Dermis microvascular lymphatic vessel endothelial cell (primary cell): ENCODE measurements at places on chromosomes 11 and 22.

GRCh38 chr11:22432291-22433093 is 94.3 kb downstream of the SLC17A6 start:
- DNase-seq, result peak; percentile 57

- DNase-seq, result no peak
Observed at GRCh38 chr11:105858841-105859240, 163.2 kb downstream of the MSANTD4 start.

- DNase-seq, result no peak
Observed at GRCh38 chr11:67375320-67376055, 2.1 kb upstream of the CLCF1 start.

DNA sequence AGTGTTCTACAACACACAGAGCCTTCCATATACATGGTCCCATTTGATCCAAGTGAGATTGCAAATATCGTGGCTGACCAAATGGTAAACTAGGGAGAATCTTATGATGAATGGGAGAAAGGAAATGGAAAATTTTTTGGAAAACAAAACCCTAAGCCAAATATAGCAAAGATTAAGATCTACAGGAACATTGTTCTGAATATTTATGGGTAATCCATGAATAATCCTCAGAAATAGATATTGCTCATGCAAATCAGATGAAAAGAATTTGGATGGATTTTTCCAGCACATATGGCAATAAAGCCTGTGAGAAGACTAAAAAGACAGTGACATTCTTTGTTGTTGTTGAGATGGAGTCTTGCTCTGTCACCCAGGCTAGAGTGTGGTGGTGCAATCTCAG is 21.7 kb upstream of the PRDM10 start:
- peak; percentile 60 for DNase-seq

GRCh38 chr22:17578136-17578754 is 14.9 kb downstream of the SLC25A18 start:
- peak; percentile 12 for DNase-seq

DNA sequence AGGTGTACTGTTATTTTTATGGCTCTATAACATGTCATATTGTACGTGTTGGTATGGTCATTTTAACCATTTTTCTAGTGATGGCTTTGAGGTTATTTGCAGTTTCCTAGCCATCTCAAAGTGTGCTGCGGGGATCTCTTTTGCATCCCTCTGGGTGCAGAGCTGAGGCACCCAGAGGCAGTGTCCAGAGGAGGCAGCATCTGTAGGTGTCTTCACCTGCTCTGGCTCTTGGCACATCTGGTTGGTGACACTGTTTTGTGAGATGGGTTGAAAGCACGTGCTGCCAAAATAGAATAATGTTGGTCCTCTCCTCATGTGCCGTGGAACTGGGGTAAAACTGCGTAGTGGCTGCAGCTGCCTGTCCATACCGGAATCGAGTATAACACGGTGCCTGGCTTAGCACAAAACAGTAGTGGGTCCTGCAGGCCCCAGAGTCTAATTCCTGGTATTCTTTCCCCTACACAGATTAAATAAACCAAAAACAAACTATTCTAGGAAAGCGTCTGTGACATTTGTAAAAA is 12.9 kb downstream of the NEAT1 start:
- no peak for DNase-seq

DNA sequence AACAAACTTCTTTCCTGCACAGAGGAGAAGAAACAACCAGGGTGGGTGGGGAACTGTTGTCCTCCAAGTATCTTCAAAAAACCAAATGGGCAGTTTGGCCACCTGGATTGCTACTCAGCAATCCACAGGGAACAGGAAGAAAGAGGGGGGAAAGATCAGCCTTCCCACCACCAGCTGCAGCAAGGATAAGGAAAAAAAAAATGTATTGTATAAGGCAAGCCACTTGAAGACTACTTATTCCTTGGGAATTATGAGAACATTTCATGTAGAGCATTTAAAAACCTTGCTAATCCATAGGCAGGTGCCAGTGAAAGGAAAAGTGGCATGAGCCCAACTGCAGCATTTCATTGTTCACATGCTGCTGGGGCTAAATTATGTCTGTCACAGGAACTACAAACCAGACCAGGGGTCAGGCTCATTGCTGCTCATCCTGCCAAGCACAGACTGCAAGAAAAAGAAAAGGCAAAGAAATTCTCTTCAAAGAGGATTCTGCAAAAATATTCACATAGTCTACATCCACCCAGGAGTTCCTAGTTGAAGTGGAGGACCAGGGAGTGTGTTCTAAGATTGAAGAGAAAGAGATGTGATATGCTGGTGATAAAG is 2.2 kb downstream of the RAB30 start:
- DNase-seq, result no peak

GRCh38 chr11:94283678-94284077 is 20.7 kb upstream of the IZUMO1R start:
- no peak for DNase-seq

GRCh38 chr11:76379807-76380158 is 1.1 kb downstream of the THAP12 start:
- no peak for DNase-seq

- DNase-seq, result no peak
Observed at GRCh38 chr11:95045812-95046211, 3.4 kb upstream of the KDM4F start.

- no peak for DNase-seq
Observed at GRCh38 chr11:33534575-33534974, 166.1 kb downstream of the C11orf91 start.

DNA sequence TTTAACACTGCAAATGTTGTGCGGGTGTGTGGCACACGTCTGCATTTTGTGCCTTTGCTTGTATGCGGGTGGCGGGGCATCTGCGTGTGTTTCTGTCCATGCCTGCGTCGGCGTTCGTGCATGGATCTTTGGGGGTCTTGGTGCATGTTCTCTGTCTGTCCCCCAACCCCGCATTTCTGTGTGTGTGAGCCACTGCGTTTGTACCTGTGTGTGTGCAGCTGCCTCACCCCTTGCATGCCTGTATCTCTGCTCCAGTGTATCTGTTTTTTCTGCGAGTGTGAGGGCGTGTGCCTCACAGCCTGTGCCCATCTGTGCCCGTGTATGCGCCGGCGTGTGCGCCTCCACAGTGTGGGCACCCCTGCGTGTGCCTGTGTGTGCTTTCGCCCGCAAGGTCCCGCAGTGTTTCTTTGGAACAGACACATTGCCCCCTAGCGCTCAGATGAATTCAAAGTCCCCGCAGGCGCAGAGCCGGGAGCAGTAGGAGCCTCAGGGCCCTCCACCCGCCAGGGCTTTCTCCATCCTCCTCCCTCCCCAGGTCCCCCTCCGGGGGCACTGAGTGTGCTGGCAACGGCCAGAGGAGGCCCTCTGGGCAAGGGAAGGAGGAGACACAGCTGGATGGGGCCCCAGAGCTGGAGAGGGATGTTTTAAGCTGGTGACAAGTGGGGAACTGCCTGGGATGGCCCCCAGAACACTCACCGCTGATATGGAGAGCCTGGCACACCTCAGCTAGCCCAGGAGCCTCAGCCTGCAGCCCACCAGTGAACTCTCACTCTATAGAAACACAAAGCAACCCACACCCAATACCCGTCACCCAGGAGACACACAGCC is 3.1 kb upstream of the MN1 start:
- DNase-seq, result peak; percentile 73

- no peak for DNase-seq
Observed at GRCh38 chr11:75993126-75993525, 178.1 kb downstream of the UVRAG start.

DNA sequence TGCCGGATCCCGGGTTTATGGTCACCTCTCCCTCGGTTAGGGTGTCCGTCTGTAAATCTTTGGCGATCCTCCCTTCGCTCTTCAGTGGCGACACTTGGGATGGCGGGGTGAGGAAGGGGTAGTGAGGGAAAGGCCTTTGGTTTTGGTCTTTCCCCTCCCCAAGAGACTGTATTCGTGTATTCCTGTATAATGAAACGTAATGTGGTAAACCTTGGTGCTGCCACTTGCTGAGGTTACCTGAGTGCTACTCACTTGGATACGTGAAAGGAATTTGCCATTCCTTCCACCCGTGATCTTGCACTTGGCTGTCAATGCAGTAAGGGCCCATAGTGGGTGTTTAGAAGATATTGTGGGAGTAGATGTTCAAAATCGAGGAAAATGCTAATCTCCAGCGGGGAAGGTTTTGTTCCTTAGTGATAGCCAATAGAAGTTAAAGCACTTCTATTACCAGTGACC is 578 bp upstream of the NUP160 start:
- no peak for DNase-seq

DNA sequence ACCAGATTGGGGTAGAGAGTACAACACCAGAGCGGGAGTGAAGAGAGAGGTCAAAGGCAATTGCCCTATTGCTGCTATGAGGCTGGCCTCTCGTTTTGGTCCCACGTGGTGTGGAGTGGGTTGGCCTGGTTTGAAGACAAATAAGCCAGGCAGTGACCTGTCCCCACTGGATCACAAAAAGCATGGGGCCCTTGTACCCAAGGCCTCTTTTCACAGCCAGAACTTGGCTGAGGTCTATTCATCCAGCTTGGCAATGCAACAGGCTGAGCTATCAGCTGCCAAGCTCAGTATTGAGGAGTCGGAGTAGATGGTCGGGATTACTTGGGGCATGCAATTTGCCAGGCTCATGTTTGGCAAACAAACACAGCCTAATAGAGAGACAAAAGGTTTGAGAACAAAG is 19.2 kb upstream of the GALNT18 start:
- no peak for DNase-seq

DNA sequence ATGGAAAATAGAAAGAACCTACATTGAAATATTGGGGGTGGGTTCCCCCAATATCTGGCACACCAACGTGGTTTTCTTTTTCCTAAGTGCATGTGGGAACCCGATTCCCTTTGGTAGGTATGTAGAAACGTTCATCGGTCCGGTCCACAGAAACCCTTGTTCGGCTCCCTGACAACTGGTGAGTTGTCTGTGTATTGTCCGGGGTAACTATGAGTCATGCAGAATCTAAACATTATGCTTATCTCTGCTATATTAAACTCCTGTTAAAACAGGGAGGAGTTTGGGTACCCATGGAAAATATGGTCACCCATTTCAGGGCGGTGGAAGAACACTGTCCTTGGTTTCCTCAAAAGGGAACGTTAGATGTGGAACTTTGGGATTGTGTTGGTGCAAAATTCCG is 25.1 kb upstream of the ALDH3B2 start:
- peak; percentile 40 for DNase-seq

DNA sequence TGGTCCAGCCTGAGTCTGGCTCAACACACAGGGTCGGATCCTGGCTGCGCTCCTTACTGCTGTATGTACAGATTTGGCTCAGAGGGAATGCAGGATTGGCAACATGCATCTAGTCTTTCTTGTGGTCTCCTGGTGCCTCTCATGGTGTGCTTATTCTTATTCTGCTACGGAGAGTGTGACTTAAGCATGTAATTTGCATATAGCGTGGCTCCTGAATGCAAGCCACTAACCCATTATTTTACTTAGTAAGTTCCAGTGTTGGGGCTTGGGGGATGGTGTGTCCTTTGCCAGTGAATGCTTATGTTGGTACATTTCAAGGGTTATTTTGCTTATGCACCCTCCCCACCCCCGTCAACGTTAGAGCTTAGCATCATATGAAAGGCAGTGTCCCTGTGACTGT is 51.2 kb downstream of the PTPRJ start:
- DNase-seq, result no peak

GRCh38 chr11:106061954-106062949 is 14.9 kb downstream of the KBTBD3 start:
- DNase-seq, result no peak

GRCh38 chr22:23686416-23687024 is 4.3 kb upstream of the RGL4 start:
- no peak for DNase-seq

GRCh38 chr11:132475026-132475425 is 1057.3 kb downstream of the OPCML start:
- no peak for DNase-seq

DNA sequence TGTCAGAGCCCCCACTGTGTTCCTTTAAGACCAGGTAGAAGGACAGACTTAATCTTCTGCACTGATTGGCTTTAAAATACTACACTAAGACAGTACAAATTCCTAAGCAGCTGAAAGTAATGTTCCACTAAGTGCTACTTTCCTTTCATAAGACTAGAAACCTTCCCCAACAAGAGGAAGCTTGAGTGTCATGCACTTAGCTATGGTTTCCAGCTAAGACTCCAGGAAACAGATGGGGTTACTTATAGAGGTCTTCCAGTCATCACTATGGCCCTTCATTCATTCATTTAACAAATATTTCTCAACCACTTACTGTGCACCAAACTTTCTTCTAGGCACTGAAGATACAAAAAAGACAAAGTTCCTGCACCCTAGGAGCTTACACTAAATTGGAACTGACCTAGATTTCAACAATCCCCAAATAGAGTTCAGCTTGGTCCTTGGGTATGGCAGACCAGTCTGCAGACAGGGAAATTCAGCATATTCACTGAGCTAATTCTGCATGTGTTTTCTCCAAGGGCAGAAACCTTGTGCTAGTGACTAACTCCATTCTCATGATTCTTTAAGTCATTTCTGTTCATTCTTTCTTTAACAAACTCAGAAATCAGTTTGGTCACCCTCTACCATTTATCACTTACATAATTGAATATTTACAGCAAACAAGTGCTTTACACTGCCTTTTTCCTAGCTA is 178.4 kb upstream of the MTNR1B start:
- DNase-seq, result no peak

GRCh38 chr11:65869643-65870306 is 2.8 kb downstream of the EFEMP2 start:
- DNase-seq, result no peak

DNA sequence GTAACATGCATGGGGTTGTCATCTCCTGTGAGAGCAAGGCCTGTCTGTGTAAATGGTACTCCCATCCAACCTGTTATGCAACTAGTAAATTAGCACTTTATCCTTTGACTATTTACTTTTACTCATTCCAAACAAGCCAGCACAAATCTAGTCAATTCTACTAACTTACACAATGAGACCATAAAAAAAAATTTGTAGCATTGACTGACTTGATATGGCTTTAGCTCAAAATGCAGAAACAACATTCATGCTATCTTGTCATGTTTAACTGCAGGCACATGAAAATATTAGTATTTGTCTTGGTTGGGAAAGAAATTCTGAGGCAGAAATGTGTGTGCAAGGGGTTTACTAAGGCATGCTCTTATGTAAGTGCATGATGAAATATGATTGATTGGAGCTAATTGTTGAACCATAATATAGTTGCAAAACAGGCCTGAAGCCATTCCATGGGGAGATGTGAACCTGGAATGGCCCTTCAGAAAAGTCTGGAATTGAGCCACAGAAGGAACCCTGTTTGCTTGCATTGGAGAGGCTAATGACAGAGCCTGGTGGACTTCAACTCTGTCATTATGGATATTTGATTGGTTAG is 2.5 kb downstream of the SLC22A25 start:
- no peak for DNase-seq

- no peak for DNase-seq
Observed at GRCh38 chr11:100705447-100705846, 18.4 kb downstream of the ARHGAP42 start.
